ENCODE measurements at places on chromosomes 3 and 15. TPM values are rescaled to one million over a fixed set of nuclear protein-coding genes. Genes with fewer than 3 reads are reported as not detected.

Gene SI
- not detected for total RNA-seq

Gene CAND2
- total RNA-seq, result not detected

Gene MAGI1
- 1.3 TPM for total RNA-seq

Gene DISP2
- total RNA-seq, result under 0.01 TPM

Gene EBLN2
- total RNA-seq, result 0.71 TPM
